Stimulated activated CD4-positive, alpha-beta T cell treated with anti-CD3 and anti-CD28 coated beads, Interleukin-15, amount 100 ng/mL, for 48 hours (primary cell): ENCODE measurements at places on chromosomes 5 and 9.

DNA sequence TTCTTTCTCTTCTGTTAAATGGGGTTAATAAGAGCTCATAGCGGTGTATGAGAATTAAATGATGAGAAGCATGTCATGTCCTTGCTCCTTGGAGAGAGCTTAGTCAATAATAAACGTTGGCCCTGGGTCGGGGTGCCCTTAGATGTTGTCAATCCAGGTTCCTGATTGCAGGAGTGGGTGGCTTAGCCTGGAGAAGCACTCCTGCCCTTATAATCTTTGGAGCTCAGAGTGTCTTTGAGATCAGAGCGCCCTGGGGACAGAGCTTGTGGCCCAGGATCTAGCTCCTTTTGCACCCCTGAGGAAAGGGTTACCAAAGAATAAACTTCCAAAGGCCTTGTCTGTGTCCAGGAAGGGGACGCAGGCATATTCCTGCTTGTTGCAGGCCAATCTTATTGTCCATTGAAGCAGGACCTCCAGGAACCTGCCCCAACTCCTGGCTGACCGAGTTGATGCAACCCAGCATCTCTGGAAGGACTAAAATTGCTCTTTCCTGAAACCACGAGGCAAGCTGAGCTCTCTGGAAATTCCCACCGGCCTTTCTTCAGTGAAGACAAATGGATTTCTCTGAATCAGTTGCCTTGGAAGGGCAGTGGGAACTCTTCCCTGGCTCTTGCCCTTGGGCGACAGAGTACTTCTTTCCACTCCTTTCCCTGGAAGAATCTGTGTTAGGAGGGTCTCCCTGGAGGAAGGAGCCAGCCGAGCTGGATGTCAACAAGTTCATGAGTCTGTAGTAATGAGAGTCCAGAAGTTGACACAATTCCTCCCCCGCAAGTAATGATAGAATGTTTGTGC, 6.4 kb upstream of the AMBP start:
- DNase-seq = no peak

- DNase-seq = no peak
Observed at GRCh38 chr9:136056546-136057235, 38.4 kb downstream of the NACC2 start.

DNA sequence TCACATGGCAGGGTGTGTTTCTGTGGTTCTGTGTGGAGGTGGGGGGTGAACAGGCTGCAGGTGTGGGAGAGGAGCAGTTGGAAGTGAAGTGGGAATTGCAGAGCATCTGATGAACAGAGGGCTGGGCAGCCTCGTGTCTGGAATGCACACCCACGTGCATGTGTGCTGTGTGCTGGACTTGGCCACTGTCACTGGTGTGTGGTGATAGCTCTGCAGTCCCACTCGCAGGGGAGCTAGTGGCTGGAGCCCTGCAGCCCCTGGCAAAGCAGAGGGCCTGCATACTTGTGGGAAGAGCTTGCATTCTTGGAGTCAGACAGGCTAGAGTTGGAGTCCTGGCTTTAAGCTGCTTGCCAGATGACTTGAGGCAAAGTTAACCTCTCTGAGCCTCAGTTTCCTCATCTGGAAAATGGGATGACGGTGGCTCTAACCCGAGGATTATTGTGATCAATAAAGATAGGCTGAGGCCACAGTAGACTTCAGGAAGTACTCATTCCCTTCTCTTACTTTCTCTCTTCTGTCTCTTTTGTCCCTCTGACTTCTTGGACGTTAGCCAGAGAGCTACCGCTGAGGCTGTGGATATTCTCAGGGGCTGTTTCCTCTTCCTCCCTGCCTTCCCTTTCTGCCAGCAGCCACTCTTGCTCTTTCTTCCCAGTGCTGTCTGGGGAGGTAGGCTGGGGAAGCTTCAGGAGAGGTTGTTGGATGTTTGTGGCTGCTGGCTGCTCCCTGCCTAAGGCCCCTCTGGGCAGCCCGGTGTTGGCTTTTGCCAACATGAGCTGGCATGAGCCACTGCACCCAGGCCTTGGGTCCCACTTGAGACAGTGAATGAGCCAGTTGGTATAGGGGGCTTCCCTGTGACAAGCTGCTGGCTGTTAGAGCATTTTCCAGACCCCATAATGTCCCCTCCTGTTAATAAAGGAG, 18.3 kb downstream of the PSAT1 start:
- no peak for DNase-seq

GRCh38 chr5:8865686-8866374, 680.0 kb downstream of the SEMA5A start:
- no peak for DNase-seq

GRCh38 chr5:141872496-141873356, 5.5 kb downstream of the PCDH1 start:
- no peak for DNase-seq

GRCh38 chr5:76427206-76428140, 24.4 kb downstream of the IQGAP2 start:
- DNase-seq = no peak

DNA sequence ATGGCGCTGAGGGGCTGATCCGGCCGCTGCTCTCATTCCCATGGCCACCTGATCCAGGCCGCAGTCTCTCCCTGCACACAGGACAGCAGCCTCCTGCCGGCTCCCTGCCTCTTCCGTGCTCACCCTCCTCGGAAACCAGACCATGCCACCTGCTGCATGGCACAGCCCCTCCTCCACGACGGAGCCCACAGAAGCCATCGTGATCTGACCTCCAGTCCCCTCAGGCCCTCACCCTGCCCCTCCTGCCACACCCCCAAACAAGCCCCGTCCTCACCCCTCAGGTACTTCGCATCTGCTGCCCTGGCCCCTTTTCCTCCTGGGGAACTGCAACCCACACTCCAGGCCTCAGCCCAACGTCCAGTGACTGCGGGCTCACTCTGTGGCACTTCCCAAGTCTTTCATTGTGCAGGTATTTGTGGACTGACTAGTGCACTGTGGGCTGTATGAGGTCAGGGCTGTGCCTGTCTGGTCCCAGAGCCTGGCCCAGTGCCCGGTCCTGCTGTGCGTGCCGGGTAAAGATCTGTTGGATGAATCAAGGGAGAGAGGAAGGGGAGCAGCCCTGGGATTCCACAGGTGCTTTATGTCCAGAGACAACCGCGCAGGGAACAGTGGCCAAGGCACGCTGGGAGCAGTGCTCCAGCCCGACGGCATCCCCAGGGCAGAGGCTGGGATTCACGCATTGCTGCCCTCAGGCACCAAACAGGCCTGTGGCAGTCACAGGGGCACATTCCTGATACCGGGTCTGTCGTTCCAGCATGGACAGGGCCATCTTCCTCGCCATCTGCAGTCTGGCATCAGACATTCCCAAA, 86.1 kb downstream of the ADAMTS2 start:
- no peak for DNase-seq

DNA sequence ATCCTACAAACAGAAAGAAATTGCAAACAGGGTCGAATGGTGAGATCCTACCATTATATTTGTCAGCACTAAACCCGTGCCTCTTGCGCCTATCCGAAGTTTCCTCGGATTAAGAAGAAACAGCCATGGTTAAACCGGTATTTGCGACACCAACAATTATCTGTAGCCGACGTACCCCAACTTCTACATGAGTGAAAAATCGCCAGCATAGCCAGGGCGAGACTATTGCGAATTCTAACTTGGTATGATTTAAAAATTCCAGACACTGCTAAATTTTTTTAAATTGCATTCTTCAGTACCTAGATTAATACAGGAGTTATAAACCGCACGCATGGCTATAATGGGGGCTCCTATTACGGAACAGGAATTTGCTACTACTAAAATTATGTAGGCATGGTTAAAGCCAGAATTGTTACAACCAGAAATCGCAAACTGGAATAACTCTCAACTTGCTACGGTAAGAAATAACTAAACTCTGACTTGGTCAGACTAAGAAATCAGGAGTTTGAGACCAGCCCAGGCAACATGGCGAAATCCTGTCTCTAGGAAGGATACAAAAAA, 25.3 kb upstream of the ANXA2R start:
- no peak for DNase-seq

DNA sequence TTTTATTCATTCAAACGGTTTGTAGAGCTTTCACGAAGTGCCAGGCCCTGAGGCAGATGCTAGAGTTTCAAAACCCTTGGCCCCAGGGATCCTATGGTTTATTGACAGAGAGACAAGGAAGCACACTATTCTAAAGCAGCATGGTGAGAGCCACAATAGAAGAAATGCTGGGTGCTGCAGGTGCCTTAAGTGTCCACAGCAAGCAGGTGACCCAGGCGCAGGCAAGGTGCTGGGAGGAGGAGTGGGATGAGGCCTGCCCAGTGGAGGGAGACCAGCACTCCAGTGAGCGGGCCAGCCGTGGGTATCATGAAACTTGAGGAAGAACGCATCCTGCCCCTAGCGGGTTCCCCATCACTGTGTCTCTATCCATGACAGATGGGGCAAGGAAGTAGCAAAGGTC, 71.0 kb downstream of the OSMR start:
- no peak for DNase-seq

- no peak for DNase-seq
Observed at GRCh38 chr9:89680547-89681467, 76.0 kb downstream of the GADD45G start.

DNA sequence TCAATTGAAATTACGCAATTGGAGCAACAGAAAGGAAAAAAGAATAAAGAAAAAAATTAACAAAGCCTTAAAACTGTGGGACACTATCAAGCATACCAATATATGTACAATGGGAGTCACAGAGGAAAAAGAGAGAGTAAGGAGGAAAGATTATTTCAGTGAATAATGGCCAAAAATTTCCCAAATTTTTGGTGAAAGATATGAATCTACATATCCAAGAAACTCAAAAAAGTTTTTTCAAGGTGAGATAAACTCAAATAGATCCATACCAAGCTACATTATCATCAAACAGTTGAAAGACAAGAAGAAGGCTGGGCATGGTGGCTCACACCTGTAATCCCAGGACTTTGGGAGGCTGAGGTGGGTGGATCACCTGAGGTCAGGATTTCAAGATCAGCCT, 8.8 kb upstream of the BRD3 start:
- DNase-seq = no peak

- no peak for DNase-seq
Observed at GRCh38 chr9:115694014-115694413, 459.6 kb upstream of the PAPPA start.

- DNase-seq = no peak
Observed at GRCh38 chr5:110865400-110866094, 126.7 kb downstream of the SLC25A46 start.

- DNase-seq = no peak
Observed at GRCh38 chr5:76527685-76528161, 95.5 kb downstream of the F2RL2 start.

DNA sequence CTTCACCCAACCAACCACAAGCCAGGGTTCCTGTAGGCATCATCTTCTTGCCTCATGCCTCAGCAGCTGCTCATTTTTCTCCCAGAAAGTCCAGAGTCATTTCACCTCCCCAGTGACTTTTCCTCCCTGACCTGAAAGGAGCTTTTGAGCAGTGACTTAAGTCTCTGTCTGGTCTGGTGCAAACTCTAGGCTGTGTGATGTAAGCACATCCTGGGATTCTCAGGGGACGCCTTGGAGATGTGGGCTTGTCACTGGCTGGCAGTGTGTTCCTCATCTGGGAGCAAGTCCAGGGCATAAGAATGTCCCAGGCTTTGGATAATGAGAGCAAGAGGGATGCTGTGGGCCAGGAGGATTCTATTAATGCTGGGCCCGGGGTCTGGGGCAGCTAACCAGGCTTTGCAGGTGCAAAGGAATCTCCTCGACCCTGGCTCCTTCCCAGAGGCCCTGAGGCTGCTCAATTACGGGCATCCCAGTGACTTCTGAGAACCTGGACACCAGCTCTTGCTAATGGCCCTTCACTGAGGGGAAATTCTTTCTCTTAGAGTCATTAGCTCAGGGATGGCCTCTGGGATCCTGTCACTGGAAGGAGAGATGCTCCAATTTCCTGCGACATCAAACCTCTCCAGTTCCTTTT, 211.0 kb upstream of the PANK3 start:
- no peak for DNase-seq

DNA sequence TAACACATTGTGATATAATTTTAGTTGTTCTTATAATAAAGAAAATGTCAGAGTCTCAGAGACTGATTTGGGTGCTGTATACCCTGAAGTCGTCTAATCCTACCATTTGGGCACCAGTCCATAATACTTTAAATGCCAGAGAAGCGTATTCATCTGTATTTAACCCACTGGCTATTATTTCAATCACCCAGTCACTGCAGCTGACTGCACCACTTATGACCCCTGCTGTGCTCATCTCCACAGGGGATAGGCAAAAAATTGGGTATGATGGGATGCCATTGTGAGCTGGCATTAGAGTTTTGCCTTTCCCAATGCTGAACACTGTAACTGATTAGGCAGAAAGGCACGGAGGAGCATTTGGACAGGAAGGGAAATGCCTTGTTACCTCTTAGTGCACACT, 599.7 kb downstream of the CAAP1 start:
- no peak for DNase-seq

GRCh38 chr9:2610985-2611384, 10.6 kb upstream of the VLDLR start:
- DNase-seq = no peak

DNA sequence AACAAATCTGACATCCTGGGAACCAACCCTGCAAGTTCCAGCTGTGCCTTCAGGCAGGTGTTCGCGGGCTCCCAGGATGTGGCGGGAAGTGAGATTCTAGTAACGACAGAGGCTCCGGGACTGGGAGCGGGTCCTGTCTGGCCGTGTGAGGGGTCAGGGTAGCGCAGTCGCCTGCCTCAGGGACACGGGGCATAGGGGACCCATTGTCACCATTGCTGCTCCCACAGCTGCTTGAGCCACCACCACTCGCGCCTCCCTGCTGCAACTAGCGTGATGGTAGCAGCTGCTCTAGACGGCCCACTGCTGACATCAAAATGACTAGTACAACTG, 468.5 kb downstream of the CDH9 start:
- no peak for DNase-seq

DNA sequence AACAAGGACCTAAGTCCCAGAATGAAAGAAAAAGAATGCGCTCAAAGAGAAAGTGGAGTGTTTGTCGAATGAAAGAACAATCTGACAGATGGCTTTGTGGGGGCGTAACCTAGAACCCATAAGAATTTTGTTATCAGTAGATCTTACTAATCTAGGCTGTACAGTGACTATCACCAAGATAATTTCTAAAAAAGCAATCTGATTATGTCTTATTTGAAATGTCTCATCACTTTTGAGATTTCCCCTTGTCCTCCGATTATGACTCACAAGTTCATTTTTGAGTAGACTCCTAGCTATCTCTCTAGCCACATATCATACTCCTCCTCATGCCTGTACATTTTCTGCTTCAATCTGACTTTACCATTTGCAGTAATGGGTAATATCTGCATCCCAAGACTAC, 135.6 kb upstream of the SMARCA2 start:
- DNase-seq = peak; percentile 31
